Hematopoietic multipotent progenitor cell (in vitro differentiated cells): ENCODE measurements at places on chromosomes 13 and 19.

GRCh38 chr19:1428738-1429391 lies 9.3 kb upstream of the RPS15 start:
- no peak for DNase-seq

DNA sequence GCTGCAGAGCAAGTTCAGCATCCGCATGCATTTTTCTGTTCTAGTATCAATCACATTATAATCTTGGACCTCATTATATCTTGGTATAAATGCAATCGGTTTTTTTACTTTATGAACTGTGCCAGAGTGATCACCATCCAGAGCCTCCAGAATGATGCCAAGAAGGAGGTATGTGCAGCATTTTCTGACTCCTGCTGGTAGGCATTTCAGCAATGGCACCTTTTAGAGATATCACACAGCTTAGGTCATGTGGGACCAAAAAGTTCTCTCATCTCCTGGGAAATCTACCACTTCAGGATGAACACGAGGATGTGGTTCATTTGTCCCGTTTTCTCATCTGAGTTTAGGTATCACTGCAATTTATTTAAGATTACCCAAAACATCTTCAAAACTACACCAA lies 220.4 kb downstream of the VWA8 start:
- DNase-seq: no peak

- no peak for DNase-seq
These were observed 1.4 kb upstream of the GPR183 start for GRCh38 chr13:99308471-99309087.

DNA sequence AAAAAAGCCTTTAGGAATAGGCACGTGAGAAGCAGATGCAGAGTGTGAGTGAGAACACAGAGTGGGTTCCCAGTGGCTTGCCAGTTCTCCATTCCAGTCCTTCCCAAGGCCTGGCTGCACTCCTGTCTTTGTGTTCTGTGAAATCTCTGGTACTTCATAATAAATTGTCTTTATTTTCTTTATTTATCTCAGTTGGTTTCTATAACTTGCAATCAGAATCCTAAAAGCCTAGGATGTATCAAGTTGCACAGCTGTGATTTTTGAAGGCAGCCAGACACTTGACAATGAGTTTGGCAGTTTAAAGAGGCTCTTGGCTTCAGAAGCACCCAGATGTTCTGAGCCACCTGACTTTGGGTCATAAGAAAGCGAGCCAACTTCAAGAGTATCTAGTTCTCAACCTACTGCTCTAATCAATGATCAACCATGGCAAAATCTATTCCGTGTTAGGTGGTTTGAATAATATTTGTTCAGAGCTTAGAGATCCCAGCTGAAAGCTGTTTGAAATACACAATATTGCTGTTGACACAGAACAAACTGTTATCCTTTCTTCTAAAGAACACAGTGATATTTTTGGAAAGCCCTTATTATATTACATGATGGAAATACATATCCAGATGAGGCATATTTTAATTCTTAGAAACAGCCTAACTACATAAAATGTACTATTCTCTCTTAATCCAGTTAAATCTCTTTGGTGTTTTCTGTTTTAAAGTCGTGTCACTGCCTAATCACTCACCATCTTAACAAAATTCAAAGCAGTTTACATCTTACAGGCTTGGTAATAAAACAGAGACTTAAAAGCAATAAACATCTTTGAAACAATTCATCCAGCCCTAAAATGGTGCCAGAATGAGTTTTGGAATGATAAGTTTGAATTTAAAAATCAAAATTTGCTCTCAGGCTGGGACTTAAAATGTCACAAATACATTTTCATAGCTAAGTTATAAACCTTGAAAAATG lies 483.0 kb upstream of the NBEA start:
- DNase-seq: no peak

- no peak for DNase-seq
These were observed 2.6 kb downstream of the TUBA3C start for GRCh38 chr13:19178901-19179593.

GRCh38 chr13:24276306-24276705 lies 33.1 kb upstream of the C1QTNF9 start:
- DNase-seq: peak; percentile 87

DNA sequence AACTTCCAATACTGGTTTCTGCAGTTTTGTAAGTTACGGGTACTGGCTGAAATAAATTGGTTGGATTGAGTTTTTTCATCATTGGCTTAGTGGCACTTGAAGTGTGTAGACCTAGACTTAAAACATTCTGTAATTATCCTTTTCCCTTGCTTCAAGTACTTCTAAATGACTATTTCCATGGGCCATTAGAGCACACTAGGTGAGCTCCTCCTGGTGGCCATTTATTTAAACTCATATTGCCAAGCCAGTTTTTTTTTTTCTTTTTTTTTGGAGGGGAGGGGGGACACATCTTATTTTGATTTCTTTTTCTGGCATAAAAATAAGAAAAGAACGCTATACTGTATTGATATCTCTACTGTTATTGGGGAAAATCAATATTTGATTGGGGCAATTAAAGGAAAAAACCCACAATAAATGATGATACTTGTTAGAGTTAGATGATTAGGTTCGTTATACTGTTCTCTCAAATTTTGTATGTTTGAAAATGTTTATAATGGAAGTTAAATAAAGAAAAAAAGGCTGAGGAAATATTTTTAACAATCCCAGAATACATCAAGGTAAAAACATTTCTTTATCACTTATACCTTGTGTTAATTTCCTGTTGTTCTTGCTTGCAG lies 82.9 kb downstream of the PDS5B start:
- DNase-seq: peak; percentile 81

DNA sequence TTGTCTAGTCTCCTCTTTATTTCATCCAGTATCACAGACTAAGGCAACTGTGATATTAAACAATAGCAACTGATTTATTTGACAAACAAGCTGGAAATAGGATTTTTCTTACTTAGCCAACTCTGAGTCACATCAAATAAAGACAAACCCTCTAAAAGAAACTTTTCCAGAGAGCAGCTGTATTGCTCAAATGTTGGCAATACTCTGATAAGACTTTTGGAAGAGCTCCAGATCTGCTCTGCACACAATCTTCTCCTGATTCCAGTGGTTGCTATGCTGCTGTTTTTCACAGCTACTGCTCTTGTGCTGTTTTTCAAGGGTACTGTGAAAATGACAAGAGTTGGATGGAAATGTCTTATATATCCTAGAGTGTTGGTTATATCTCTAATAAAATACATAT lies 1479.2 kb downstream of the SLITRK5 start:
- no peak for DNase-seq

- DNase-seq: peak; percentile 40
These were observed 332.2 kb downstream of the MYO16 start for GRCh38 chr13:108961542-108962125.

- no peak for DNase-seq
These were observed 75.9 kb downstream of the MYCBP2 start for GRCh38 chr13:77250975-77251374.

DNA sequence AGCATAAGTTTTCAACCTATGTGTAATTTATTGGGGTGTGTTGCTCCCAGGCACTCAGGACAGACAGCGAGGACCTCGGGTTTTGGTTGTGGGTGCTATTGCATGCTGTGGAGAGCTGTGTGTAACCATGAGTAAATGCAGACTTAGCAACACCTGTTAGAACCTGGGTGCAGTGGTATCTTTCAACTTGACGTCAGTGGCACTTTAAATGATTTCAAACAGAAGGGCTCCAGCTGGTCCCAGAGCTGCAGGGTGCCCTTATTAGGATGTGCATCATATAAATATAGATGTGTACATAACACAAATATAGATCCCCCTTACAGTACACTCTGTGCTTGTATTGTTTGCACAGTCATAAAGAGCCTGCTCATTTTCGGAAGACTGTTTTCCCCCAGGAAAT lies 228.3 kb upstream of the IRS2 start:
- no peak for DNase-seq

DNA sequence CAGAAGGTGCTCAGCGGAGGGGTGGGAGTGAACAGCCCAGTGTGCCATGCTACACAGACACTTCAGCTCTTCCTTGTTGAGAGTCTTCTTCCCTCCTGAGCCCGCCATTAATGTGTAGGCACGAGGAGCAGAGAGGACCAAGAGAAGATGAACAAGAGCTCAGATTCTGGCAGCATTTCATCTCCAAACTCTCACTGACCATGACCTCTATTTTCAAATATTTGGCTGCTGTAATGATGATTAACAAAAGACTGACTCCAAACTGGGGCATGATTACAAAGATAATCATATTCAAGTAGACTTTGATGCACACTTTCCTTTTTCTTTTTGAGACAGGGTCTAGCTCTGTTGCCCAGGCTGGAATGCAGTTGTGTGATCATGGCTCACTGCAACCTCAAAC lies 236.5 kb downstream of the DCLK1 start:
- DNase-seq: no peak

GRCh38 chr13:21723807-21724505 lies 53.1 kb downstream of the FGF9 start:
- no peak for DNase-seq

DNA sequence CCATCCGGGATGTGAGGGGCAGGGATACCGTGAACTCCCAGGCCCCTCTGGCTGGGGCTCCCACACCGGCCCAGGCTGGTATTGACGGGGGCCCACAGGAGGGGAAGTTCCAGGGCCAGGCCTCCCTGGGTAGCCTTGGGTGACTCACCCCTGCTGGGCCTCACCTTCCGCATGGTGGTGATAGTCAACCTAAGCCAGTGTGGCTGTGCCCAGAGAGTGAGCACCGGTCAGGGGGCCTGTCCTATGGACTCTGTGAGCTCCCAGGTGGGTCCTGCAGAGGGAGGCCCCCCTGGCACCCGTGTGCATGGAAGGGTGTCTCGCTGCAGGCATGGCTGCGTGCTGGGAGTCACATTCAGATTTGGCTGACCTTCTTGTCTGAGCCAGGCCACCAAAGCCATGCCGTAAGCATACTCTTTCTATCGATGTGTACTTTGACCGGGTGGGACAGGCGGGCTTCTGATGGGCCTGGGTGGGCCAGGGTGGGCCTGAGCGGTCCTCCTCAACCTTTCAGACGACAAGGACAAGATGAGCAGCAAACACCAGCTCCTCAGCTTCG lies 27.6 kb downstream of the DHX34 start:
- DNase-seq: no peak

GRCh38 chr19:14472202-14472938 lies 2.8 kb downstream of the PTGER1 start:
- DNase-seq: peak; percentile 80

GRCh38 chr19:48963371-48964204 lies 1.5 kb upstream of the FTL start:
- DNase-seq: peak; percentile 89

DNA sequence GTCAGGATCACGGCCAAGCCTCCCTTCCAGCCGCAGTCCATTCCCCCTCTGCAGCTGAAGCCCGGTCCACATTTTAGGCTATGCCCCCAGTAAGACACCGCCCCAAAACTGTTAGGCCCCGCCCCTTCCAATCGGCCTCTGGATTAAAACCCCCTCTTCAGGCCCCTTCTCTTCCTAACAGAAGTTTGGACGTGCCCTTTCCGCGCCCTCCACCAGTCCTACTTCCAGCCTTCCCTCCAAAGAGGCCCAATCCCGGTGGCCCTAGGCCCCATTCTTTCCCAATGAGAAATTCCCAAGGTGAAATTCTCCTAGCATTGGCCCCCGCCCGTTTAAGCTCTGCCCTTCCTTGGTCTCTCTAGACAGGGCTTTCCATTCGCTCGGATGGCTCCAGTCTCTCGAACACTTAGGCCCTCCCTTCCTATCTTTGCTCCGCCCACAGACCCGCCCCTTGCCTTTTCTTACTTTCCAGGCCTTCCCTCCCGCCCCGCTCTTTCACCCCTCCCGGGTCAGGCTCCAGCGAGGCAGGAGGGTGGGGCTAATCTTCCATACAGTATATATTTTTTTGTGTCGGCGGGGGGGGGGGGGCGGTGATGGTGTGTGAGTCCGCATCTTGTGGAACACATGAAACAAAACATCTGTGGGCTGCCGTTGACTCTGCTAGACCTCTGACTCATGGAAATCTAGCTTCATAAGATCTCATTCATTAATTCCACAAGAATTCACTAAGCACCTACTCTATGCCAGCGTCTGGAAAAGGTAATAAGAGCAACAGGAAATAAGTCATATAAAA lies 13.6 kb downstream of the LTBP4 start:
- peak; percentile 90 for DNase-seq

DNA sequence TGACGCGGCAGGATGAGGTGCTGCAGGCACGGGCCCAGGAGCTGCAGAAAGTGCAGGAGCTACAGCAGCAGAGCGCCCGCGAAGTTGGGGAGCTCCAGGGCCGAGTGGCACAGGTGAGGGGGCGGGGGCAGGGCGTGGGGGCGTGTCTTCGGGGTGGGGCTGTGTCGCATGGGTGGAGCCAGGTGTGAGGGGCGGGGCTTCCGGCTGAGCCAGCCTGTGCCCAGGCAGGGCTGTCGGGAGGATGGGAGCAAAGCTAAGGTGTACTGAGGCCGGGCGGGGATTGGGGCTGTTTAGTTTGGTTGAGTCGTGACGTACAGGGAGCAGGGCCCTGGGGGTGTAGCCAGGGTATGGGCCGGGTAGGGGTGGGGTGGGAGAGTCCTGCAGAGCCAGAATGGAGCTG lies 62.3 kb downstream of the KCNC3 start:
- DNase-seq: no peak

- no peak for DNase-seq
These were observed 146.6 kb downstream of the RNF17 start for GRCh38 chr13:24910502-24911132.

DNA sequence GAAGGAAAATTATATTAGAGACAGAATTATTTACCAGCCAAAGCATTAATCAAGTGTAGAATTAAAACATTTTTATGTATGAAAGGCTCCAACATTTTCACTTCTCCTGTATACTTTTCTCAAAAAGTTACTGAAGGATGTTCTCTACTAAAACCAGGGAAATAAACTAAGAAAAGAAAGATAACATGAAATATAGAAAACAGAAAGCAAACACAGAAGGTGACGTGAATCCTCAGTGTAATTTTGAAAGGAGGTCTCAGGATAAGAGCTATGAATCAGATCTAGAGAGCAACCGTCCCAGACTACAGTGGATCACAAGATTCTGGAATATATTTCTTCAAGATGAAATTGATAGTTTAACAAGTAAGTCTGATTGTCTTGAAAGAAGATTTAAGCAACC lies 144.5 kb downstream of the CYSLTR2 start:
- no peak for DNase-seq
